ENCODE measurements at places on chromosomes 5 and 9.

GRCh38 chr9:18106006-18106560 lies 367.9 kb upstream of the ADAMTSL1 start:
- DNase-seq = no peak

DNA sequence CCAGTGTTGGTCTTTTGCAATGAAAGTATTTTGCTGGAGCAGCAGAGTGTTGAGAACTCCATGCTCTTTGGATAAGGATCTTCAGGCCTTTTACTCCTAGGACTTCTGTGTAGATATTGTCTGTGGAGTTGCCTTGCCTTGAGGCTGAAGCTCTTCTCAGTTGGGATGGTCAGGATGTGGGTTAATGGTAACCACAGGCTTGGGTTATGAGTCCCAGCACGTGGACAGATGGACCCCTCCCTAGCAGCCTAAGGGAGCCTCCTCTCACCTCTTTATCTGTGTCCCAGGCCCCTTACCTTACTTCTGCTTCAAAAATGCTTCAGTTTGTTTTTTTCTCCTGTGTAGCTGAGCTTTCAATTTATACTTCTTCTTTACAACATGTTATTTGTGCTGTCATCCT lies 109.9 kb downstream of the MEGF10 start:
- no peak for DNase-seq

GRCh38 chr9:75128535-75128934 lies 40.2 kb downstream of the OSTF1 start:
- DNase-seq = no peak

GRCh38 chr9:136729144-136729543 lies 13.6 kb downstream of the LCN10 start:
- DNase-seq = no peak

GRCh38 chr9:123085916-123086315 lies 52.4 kb downstream of the GPR21 start:
- DNase-seq = no peak

GRCh38 chr5:150219142-150219541 lies 29.3 kb downstream of the SLC6A7 start:
- DNase-seq = no peak

DNA sequence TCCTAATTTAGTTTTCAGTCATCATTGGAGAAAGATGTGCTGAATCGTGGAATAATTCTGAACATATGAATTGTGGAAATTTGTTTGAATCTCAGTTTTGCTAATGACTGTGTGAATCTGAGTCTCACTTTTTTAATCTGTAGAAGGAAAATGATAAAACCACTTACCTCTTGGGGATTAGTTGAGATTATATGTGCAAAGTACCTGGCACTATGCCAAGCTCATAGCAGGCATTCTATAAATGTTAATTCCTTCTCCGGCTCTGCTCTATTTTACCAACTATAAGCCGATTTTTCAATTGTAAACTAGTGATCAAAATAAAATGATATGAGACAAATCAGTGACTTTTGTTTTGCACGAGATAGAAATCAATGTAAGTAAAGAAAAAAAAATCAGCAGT lies 290.8 kb downstream of the TRPM3 start:
- DNase-seq = no peak

GRCh38 chr9:33659921-33660320 lies 135.4 kb upstream of the PRSS3 start:
- no peak for DNase-seq

- DNase-seq = no peak
These were observed 142.4 kb downstream of the YIPF5 start for GRCh38 chr5:144028058-144028457.

GRCh38 chr5:111153483-111153882 lies 61.3 kb downstream of the WDR36 start:
- no peak for DNase-seq

DNA sequence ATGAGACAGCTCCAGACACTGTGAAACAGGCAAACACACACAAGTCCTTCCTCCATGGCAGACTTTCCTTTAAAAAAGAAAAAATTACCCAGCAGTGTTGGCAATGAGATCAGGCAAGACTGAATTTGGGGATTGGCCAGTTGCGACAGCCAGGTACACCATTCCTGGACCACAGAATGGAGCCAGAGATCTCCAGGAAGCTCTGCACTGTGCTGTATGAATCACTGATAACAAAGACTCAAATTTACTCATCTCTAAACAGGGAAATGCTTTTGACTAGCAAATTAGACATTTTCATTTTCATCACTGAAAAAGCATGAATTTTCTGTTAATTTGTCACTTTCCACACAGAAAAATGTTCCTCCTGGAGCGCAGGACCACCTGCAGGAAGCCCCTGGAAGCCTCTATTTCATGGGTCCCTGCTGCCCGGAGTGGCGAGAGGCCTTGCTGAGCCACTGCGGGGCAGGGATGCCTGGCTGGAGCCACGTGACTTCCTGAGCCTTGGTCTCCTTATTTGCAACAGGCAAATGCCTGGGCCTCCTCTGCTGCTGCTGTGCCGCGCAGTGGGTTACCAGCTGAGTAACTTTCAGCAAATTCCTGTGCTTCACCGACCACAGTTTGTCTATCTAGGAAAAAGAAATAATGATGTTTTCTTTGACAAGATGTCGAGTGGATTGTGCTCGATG lies 185.9 kb upstream of the ZNF618 start:
- no peak for DNase-seq

- DNase-seq = no peak
These were observed 684 bp downstream of the TOR1B start for GRCh38 chr9:129803676-129804060.

GRCh38 chr5:153445875-153446579 lies 44.4 kb upstream of the GRIA1 start:
- DNase-seq = no peak

DNA sequence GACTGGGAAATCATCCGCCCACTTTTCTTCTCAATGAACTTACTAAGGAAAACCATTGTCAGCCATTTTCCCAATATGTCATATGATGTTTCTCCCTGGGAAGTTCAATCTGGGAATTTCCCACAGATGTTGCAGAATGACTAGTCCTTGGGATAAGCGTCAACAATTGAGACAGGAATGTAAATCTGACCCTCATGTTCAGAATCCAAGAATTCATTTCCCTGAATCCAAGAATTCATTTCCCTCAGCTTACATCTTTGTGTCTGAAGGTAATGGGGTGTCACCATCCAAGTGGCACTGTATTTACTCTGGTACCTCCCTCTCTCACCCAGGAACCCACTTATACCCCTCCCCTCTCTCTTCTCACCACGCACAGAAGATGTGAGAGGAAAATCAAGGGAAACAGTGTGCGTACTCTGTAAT lies 7.4 kb downstream of the KLF9 start:
- no peak for DNase-seq

GRCh38 chr9:99749641-99750040 lies 72.0 kb upstream of the NR4A3 start:
- DNase-seq = no peak
